Large intestine (tissue), 12 donors: ENCODE measurements at places on chromosomes 7 and 10.

GRCh38 chr7:7178081-7178480 lies 4.3 kb upstream of the C1GALT1 start:
- no peak for DNase-seq

DNA sequence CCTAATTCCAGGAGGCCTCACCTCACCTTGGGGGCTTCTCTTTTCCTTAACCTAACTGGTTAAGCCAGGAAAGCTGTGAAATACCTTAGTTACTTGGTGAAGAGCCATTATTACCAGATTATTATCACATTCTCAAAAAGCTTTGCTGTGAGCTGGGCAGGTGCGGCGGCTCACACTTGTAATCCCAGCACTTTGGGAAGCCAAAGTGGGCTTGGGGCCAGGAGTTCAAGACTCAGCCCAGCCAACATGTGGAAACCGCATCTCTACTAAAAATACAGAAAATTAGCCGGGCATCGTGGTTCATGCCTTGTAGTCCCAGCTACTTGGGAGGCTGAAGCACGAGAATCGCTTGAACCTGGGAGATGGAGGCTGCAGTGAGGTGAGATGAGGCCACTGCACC lies 102.4 kb upstream of the KLF6 start:
- DNase-seq = no peak

DNA sequence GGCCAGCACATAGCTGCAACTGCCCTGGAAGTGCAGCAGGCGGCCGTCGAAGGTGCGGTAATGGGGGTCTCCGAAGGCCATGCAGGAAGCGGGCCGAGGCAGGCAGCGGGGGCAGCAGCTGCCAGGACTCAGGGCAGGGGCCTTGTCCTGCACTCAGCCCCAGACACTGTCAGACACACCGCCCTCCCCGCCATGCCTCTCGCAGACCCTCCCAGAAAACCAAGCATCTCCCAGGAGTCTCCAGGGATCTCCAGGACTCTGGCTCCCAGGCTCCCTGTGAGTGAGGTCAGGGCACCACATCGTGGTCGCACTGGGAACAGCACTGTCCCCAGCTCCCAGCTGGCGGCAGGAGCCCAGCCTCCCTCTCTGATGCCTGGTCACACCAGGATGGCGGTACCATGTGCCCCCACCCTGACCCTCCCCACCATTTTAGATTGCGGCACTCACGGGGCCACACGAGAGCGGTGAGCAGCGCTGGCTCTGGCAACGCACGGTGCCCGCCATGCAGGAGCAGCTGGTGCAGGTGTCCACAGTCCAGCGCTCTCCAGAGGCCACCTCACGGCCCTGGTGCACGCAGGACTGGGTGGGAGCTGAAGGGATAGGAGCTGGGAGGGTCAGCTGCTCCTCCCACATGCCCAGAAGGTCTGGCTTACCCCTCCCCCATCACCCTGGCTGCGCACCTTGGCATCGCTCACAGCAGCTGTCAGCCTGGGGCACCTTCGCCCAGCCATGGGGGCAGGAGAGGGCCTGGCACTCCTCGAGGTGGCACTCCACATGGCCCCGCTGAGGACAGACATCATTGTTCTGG lies 17.5 kb downstream of the ATP6V1F start:
- peak; percentile 64 for DNase-seq

DNA sequence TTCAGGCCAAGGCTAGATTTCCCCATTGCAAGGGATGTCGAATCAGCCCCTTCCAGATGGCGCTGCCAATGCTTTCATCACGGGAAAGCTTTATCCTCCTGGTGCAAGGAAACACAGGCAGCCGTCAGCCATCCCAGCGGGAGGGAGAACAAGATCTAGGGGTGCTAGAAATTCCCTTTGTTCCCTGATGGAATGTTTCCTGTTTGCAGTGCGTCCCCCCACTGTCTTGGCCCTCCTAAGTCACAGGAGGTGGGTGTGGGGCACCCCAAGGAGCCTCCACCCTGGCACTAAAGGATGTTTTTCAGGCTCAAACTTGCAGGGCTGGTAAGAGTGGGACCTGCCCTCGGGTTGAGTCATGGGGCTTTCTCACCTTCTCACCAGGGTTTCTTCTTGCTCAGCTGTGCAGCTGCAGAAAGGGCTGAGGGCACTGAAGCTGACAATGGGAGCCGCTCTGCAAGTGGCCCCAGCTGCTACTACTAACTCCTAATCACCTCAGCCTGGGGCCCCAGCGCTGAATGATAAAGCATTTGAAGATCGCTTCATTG lies 103.6 kb downstream of the PRPF18 start:
- DNase-seq = no peak

- DNase-seq = no peak
These were observed 143.5 kb upstream of the ASAH2 start for GRCh38 chr10:50394832-50395231.

DNA sequence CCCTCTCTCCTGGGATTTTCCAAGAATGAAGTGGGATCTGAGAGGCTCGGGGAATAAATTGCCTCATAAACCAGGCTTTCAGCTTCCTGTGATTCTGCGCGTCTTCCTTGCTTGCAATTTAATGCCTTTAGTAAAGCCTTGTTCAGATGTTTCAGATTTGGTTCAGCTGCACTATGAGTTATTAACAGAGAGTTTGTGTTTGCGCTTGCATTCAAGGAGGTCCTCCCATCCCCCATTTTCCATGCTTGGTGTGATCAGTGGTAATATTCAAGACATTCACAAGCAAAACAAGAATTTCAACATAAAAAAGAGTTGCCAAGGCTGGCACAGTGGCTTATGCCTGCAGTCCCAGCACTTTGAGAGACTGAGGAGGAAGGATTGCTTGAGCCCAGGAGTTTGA lies 1068.9 kb downstream of the TYW1 start:
- no peak for DNase-seq

DNA sequence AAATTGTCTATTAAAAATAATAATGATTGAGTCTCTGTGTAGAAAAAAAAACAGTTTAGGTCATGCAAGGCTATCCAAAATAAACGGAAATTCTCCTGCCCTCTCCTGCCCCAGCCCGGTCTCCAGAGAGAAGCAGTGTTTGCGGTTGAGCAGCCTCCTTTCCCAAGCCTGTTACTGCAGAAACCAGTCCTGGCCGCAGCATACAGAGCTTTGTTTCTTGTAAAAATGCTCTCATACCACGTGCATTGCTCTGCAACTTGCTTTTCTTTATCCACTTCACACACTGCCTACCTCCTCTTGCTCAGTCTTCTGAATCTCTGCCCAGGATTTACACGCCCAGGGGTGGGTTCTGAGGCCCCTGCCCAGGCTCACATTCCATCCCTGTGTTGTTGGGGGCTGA lies 34.4 kb upstream of the CUL1 start:
- no peak for DNase-seq

- no peak for DNase-seq
These were observed 531.3 kb upstream of the MKI67 start for GRCh38 chr10:128657548-128657947.

- DNase-seq = no peak
These were observed 49.7 kb upstream of the NRF1 start for GRCh38 chr7:129561677-129562359.

DNA sequence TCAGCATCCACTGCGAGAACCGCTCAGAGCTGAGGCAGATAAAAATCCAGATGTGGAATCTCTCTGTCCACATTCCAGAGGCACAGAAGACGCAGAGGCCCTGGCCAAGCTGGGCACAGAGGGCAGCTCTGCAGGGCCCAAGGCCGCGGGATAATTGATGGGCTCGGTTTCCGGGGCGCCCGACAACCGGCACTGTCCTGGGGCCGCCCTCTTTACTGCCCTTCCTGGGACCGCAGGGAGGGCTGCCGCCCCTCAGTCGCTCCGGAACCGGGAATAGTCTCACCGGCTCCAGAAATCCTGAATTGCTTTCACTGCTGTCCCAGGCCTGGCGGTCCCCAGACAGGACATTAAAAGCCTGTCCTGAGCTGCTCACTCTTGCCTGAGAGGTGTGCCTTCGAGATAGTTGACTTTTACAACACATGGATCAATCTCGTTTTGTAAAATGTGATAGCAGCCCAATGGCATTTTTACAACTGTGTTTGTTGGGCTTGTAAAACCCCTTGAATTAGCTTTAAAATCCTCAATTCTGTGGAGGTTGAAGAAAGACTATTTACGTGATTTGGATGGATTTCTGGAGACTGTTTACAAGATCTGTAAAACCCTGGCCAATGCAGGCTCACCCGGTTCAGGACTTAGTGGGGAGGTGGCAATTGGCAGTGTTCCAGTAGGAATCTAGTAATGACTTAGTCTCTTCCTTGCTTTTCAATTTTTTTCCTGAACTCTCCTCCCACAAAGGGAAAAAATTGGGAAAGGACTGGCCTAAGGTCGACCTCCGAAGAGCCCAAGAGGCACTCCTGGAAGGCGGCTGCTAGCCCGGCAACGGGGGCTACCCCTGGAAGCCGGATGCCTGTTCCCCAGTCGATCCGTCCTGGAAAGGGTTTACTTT lies 1.4 kb upstream of the HOXA6 start:
- DNase-seq = no peak

DNA sequence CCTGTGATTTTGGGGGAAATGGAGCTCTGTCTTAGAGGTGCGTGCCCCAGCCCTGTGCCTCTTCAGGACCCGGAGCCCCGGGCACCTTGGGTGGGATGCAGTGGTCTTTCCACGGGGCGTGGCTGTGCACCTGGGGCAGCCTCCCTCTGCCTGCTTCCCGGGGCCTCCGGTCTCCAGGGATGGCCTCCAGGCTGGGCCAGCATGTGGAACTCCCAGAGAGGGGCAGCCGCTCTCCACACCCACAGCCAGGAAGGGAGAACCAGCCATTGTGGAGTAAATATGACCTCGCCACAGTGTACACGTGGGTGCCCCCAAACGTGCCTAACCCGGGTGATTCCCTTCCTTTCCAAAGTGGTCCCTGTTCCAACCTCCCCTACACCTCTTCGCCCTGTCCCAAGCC lies 52.6 kb downstream of the JAKMIP3 start:
- no peak for DNase-seq

GRCh38 chr7:24738577-24738976 lies 18.7 kb downstream of the GSDME start:
- no peak for DNase-seq

- DNase-seq = no peak
These were observed 42.2 kb upstream of the MXI1 start for GRCh38 chr10:110165239-110165638.

GRCh38 chr10:87750817-87751216 lies 67.2 kb downstream of the ATAD1 start:
- DNase-seq = no peak

DNA sequence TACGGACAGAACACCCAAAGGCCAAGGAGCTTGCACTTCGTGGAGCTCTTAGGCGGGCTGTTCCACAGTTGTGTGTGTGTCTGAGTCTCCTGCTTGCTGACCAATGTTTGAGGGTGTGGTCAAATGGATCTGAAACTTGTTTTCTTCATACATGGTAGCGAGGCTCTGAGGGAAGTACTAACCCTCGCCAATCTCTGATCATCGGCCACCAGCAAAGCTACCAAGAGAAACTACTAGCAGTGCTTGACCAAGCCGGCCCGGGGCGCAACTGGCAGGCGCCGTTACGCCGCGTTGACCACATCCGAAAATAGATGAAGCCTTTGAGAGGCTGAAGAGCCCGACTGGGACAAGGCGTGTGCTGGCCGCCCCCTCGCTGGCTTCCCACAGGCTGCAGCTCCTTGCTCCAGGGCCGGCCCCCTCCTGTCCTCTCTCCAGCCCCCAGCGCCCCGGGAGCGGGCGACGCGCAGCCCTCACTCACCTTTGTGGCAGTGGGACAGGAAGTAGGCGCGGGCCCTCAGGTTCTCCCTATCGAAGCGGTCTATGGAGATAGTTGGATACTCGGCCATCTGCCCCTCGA lies 384 bp downstream of the DCLRE1C start:
- DNase-seq = no peak

DNA sequence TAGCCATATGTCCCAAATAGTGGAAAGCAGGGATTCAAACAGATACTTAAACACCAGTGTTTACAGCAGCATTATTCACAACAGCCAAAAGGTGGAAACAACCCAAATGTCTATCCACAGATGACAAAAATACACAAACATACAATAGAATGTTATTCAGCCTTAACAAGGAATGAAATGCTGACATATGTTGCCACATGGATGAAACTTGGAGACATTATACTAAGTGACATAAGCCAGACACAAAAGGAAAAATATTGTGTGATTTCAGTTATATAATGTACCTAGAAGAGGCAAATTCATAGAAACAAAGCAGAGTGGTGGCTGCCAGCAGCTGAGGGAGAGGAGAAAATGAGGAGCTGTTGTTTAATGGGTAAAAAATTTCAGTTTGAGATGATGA lies 533.9 kb upstream of the FZD8 start:
- DNase-seq = no peak

DNA sequence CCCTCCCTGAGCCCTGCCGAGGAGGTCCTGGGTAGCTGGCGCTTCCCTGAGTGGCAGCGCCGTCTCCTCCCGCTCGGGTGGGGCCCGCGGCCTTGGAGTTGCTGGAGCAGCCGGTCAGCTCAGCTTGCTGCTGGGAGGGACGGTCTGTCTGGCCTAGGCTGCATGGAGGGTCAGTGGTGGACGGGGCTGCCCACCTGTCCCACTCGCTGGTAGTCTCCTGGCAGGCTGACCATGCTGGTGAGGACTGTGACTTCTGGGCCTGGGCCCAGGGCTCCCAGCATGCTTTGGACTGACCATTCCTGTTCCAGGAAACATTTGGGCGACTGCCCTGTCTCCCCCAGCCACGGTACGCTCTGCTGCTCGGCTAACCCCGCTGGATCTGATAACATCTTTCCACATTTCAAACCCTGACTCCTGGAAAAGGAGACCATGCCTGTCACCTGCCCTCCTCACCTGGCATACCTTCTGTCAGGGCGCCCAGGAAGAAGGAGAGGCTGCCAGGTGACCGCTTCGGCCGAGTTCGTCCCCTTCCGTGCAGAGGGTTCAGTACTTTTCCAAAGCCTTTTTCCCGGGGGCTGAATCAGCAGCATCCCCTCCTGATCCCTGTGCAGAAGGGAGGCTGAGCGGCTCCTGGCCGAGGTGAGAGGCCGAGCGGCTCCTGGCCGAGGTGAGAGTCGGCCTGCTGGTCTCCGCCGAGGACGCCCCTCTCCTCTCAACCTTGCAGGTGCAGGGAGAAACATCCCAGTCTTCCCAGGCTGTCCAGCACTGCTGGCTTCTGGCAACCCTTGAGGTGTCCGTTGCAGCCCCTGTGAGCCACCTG lies 43.4 kb downstream of the FAM20C start:
- DNase-seq = no peak

DNA sequence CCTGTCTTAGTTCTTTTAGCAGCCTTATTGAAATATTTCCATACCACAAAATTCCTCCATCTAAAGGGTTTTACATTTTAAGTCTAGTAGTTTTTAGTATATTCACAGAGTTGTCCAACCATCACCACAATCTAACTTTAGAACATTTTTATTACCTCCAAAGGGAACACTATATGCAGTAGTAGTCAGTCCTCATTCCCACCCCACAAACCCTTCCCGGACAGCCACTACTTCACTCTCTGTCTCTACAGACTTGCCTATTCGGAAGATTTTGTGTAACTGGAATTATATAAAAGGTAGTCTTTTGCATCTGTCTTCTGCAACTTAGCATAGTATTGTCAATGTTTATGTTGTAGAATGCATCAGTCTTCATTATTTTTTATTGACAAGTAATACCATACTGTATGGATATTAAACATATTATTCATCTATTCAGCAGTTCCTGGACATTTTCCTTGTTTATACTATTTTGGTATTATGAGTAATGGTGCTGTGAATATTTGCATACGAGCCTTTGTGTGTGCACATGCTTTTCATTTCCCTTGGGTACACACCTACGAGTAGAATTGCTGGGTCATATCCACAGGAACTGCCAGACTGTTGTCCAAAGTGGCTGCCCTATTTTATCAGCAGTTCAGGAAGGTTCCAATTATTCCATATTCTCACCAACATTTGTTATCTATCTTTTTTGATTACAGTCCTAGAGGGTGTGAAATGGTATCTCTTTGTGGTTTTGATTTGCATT lies 60.9 kb upstream of the LANCL2 start:
- no peak for DNase-seq
